Stimulated activated CD8-positive, alpha-beta memory T cell treated with anti-CD3 and anti-CD28 coated beads, Interleukin-7, amount 100 ng/mL, for 1 hour (primary cell): ENCODE measurements at places on chromosomes 2 and 18.

DNA sequence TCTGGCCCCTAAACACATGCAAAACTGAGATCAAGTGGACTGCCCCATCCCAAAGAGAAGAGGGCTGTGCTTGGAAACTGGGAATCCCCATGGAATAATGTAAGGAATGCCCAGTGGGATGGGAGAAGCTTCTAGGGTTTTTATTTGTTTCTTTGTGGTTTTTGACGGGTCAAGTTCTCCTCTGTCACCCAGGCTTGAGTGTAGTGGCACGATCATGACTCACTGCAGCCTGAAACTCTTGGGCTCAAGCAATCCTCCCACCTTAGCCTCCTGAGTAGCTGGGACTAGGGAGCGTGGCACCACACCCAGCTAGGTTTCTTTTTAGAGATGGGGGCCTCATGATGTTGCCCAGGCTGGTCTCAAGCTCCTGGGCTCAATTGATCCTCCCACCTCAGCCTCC is 101.7 kb upstream of the ZSWIM2 start:
- DNase-seq: no peak

DNA sequence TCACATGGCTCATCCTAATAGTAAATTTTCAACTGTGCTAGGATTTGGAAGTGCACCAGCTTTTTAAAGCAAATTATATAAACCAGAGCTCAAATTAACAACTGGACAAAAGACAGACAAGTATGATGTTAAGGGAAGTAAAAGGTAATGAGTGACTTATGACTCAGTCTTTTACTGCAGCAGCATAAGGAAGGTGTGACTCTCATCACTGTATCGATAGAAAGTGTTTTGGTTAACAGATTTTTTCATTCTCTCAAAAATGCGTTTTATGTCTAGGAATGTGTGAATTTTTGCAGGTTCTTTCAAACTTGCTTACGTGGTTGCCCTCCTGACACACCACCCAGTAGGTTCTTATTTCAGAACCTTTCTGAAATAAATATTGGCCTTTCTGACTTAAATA is 244.2 kb upstream of the BOD1L2 start:
- DNase-seq: no peak

DNA sequence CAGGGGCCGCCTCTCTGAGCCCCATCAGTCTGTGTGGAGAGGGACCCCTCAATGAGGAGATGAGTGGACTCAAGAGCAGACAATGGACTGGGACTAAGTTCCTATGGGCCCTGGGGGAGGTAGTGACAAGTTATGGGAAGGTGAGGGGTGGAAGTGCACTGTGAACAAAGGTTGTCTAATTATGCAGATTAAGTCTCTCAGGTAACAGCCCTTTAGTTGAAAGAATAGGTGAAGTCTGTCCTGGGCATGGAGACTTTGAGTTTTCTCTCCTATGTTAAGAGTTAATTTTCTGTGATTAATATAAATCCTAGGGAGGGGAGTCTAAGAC is 243.8 kb downstream of the FAM210A start:
- no peak for DNase-seq

GRCh38 chr2:200172521-200172920 is 134.0 kb upstream of the SPATS2L start:
- DNase-seq: no peak

DNA sequence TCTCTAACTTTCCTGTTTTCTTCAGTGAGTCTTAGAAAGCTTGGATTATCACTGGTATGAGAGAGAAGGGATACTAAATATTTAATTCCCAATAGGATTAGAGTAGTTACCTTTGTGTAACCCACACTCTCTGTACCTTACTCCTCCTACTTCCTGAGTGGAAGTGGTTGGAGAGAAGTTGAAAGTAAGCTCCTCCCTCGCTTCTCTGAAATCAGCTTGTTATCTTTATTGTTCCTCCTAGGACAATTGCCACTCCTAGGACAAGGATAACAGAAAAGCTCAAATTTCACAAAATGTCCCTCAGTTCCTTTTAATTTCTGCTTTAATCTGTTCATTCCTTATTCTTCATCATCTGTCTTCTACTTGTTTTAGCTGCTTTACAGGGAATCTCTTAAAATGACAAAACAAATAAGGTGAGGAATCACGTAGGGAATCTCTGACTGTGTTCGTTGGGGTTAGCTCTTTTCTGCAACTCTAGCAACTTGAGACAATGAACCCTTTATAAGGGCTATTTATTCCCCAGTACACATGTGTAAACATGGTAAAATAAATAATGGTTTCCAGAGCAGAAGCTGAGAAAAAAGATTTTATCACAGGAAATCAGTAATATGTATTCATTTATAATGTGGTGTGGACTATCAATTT is 8.6 kb downstream of the ITPRID2 start:
- DNase-seq: no peak

DNA sequence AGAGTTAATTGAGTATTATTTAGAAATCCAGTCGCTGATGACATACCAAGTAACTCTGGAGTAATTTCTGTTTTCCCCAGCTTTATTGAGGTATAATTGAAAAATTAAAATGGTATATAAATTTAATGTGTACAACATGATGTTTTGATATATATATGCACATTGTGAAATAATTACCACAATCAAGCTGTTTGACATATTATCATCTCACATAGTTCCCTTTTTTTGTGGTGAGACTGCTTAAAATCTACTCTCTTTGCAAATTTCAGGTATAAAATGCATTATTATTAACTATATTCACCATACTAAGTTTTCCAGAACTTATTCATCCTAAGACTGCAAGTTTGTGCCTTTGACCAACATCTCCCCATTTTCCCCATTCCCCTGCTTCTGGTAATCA is 25.0 kb upstream of the SPAG16 start:
- no peak for DNase-seq

DNA sequence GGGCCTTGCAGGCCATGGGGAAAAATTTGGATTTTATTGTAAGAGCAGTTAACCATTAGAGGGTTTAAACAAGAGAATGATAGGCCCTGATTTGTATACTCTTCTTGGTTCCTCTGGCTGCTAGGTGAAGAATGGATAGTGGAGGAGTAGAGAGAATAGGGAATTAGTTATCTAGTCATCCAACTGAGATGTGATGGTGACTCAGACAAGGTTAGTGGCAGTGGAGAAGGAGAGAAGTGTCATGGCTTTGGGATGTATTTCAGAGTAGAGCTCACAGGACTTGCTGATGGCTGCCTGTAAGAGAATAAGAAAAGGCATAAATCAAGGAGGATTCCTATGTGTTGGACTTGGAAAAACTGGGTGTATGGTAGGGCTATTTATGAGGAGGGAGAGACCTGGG is 169.4 kb downstream of the PLCL1 start:
- DNase-seq: no peak

DNA sequence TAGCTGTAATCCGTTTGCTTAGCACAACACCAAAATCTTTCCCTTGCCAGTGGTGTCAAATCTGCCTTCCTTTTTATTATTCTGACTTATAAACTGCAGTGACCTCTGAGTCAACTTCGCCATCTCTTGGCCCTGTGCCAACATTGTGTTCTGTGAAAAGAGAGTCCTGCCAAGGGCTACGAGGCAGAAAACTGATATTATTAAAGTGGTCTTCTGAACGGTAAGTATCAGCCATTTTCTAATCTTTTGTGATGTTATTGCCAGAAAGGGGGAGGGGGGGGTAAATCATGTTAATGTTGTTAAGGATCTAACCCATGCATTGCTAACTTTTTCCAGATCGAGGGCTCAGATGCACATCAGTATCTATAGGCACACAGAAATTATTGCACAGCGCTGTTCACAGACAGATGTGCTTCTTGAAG is 121.5 kb upstream of the LTBP1 start:
- no peak for DNase-seq

DNA sequence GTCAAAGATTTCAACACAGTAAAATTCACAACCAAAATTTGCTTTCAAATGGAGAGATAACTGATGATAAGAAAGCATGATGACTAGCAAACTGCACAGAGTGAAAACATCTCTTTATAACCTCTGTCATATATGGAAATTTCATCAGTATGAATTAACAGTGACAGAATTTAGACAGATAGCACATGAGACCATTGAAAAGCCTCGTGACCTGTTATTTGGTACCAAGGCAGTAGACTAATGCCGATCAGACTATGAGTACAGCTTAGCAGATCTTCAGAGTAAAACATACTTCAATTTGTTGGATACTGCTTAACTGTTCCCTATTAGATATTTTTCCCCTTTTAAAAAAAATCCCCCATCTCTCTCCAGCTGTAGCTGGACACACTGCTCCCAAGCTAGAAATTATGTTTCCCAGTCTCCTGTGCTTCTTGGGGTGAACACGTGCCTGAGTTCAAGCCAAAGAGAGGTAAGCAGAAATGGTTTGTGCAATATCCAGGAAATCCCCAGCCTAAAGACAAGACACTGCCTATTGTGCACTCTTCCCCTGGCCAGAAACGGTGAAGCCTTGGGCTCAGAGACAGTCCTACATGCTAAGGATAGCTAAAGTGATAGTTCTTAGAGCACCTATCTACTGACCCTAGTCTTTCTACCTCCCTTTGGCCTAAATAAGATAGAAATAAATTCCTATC is 256.1 kb downstream of the NCKAP5 start:
- DNase-seq: no peak

DNA sequence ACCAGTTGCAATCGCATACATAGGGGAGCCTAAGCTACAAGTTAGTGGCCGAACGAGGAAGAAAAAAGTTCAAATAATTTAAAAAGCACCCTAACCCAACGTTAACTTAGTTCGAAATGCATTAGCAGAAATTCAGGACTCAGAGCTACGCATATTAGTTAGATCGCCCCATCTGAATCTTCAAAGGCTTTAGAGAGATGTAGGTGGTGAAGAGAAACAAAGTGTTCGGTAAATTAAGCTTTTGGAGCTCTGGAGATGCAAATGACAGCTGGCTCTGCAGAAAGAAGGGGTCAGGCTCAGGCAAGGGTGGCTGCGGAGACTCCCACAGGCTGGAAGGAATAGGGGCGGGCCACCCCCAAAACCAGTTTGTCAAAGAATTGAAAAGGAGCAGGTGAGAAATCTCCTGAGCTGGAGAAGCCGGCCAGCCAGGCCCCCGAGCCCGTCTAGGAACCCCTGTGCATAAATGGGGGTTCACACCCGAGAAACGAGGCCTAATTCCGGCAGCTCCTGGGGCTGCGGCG is 621 bp downstream of the TXNL1 start:
- no peak for DNase-seq

DNA sequence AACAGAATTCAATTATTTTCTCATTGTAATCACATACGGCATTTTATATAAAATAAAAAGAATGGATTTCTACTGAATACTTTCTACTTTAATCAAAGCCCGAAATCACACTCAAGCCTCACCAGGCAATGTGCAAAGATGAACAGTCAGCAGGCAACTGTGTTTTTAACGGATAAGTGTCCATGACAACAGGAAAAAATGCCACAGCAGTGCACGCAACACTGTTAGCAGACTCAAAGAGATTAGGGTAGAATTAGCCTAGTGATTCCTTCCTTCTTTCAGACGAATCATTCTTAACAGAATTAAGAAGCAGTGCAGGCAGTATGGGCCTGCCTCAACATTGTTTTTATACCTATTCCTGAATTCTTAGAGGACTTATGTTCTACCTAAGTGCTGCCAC is 135.6 kb downstream of the CDH2 start:
- no peak for DNase-seq

GRCh38 chr2:100077935-100078334 is 64.5 kb downstream of the AFF3 start:
- no peak for DNase-seq

DNA sequence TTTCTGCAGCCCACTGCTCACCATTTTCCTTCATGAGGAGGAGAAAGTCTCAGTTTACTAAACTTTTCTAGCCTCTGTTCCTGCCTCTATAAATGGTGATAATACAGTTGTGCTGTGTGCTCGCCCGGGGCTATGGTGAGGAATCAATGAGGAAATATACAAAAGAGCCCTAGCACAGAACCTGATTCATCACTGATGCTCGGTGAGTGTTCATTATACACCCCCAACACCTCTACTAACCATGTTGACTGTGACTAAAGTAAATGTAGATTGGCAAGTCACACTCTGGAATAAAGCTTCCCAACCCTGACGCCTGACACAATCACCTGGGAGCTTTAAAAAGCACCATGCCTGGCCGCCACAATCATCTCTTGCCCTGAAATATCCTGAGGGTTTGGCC is 118.8 kb upstream of the CYP1B1 start:
- DNase-seq: no peak

DNA sequence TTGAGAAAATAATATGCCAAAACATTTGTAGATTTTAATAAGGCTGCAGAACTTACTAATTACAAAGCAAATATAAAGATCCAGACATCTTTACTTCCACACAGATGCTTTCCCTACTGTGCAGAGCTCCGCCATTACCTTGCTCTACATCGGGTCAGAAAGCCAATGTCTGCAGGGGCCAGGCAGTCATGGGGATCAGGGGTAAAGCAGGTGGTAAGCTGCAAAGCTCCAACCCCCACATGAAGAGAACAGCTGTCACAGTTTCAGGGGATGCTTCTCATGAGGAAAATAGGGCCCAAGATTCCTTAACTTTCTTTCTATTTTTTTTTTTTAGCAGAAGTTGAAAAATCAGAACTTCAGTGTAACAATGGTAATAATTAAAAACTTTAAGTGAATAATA is 102.7 kb downstream of the DCC start:
- DNase-seq: no peak

GRCh38 chr2:204776781-204777559 is 231.7 kb downstream of the PARD3B start:
- DNase-seq: no peak
